ENCODE measurements at places on chromosomes 2 and 18.
A peak's percentile ranks its signal among the peaks of the same experiment; 100 is the strongest.

DNA sequence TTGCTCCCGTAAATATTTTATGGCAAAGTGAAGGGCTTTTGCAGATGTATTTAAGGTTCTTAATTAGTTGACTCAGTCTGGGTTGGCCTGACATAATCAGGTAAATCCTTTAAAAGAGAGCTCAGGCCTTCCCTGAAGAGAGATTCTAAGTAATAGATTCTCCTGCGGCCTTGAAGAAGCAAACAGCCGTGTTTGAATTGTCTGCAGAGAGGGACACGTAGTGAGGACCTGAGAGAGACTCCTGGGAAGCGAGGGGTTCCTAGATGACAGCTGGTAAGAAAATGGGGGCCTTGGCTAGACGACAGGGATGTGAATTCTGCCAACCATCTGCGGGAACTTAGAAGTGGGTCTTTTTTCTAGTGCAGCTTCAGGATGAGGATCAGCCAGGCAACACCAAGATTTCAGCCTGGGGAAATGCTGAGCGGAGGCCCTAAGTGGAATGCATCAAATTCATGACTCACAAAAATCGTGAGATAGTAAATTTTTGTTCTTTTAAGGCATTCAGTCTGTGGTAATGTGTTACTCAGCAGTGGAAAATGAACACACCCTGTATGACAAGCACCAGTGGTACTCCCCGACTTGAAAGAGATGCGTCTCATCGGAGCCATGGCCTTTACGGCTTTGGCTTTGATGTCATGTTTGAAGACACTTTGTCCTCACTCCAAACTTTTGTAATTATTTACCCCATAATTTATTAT is 62.1 kb upstream of the SMIM21 start:
- DNase-seq, result no peak

GRCh38 chr2:16105669-16106281 is 165.4 kb downstream of the MYCN start:
- no peak for DNase-seq

- peak; percentile 33 for DNase-seq
Observed at GRCh38 chr18:58303363-58303762, 259.3 kb downstream of the NEDD4L start.

GRCh38 chr2:152376968-152377367 is 42.0 kb downstream of the FMNL2 start:
- no peak for DNase-seq

DNA sequence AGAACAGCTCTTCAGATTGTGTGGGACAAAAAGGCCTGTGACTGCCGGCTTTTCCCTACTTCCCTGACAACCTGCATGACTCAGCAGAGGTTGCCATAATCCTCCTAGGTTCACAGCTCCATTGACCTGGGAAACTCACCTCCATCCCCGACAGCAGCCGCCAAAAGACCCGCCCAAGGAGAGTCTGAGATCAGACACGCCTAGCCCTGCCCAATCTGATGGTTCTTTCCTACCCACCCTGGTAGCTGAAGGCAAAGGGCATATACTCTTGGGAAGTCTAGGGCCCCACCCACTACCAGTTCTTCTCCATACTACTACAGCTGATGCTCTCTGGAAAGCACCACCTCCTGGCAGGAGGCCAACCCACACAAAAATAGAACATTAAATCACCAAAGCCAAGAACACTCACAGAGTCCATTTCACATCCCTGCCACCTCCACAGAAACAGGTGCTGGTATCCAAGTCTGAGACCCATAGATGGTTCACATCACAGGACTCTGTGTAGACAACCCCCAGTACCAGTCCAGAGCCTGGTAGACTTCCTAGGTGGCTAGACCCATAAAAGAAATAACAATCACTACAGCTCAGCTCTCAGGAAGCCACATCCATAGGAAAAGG is 140.6 kb downstream of the NETO1 start:
- DNase-seq, result no peak

DNA sequence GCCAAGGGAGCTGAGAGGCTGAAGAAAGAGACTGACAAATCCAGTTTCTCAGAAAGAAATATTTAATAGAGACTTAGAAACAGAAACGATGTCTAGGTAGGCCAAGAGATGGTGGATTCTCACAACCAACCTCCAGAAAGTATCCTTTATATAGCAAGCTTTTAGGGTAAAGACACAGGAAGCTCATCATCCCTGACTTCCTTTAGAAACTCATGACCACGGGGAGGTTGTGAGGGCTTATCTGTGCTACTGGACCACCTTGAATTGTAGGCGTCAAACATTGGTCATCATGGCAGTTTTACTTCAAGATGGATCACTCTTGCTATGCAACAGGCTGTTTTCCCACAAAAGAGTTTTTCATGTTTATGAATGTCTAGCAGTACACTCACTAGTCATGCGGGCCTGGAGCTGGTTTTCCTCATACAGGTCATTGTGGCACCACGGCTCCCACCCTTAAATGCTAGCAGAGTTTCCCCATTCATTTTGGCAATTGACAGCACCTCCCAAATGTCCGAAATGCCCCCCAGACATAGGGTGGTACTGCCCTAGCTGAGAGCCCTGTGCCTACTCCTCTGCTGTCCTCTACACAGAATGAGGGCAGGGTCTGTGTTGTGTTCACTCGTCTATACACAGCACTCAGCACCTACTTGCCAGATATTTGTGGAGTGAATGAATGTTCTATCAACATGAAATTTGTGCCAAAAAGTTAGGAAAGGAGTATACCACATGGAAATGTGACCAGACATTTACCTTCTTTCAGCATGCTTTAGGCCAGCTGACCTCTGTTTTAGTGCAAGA is 89.0 kb downstream of the TMEM247 start:
- DNase-seq, result no peak

GRCh38 chr2:2874805-2875204 is 502.8 kb downstream of the EIPR1 start:
- DNase-seq, result no peak
